Heart right ventricle (tissue), 16 donors: ENCODE measurements at places on chromosomes 5 and 9.

- no peak for DNase-seq
Observed at GRCh38 chr9:37938121-37938891, 34.4 kb upstream of the SLC25A51 start.

DNA sequence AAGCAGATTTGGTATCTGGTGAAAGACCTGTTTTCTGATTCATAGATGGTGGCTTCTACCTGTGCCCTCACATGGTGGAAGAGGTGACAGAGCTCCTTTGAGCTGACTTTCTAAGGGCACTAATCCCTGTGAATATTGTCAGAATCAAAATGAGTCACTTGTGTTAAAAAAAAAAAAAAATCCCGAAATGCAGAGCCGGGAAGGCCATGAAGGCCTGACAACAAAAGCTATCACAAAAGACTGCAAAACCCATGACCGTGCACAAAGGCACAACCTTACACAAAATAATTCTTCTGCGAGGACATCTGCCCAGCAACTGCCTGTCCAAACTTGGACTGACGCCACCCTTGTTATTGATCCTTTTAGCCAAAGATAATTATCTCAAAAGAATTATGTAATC lies 19.6 kb upstream of the UBTD2 start:
- DNase-seq, result no peak

- no peak for DNase-seq
Observed at GRCh38 chr5:65073250-65073661, 304.5 kb downstream of the CWC27 start.

DNA sequence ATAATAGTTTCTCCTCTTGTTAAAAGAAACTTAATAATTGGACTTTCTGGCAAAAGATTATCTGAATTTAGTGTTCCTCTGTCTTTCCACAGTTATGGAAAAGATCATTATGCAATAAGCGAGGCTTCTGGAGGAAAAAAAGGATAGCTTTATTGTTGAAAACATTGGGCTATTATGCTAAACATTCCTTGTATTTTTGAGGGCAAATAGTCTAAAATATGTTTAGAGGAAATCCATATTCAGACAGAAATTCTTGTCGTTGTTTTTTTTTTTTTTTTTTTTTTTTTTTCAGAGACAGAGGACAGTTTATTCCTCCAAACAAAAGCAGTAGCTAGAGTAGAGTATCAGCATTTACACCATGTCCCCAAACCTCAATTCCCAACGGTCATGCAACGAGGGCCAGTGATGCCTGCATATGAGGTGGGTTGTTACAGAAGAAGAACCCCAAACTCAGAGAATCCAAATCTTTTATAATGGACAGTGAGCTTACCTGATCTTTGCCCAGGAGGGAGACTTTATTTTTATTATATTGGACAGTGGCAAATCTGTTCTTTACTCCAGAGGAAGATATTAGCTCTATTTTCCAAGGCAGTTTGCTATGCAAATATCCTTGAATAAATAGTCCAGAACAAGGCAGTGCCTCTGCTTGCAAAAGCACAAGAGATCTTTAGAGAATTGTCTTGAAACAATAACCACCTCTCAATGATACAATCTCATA lies 48.4 kb upstream of the CDK5RAP2 start:
- DNase-seq, result no peak

GRCh38 chr5:169512385-169512784 lies 71.2 kb upstream of the SPDL1 start:
- no peak for DNase-seq

DNA sequence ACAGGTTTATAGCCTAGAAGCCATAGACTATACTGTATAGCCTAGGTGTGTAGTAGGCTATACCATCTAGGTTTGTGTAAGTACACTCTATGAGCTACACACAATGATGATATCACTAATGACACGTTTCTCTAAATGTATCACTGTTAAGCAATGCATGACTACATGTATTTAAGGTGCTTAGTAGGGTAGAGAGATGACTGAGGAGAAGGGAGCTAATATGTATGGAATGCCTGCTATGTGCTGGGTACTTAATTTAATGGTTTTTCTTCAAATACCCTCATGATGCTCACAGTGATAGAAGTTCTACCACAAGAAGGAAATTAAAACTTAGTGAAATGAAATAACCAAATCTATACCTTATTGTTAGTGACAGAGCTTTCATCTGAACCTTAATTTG lies 1785.5 kb downstream of the EFNA5 start:
- no peak for DNase-seq

DNA sequence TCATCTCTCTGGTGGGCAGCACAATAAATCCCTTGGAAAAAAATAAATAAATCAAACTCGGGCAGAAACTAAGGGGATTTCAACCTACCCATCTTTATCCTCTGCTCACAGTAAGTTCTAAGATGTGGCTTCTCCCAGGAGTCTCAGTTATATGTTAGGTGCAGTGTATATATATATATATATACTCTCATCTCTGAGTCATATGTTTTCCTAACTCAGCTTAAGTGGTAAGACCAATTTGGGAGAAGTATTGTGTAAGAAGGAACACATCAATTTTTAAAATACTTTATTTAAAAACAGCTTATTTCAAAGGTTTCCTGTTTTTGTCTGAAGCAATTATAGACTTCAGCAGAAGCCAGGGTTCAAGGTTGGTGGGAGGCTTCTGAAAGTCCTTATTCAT lies 20.3 kb upstream of the OSMR start:
- no peak for DNase-seq

- DNase-seq, result no peak
Observed at GRCh38 chr5:158303883-158304282, 444.9 kb upstream of the CLINT1 start.

DNA sequence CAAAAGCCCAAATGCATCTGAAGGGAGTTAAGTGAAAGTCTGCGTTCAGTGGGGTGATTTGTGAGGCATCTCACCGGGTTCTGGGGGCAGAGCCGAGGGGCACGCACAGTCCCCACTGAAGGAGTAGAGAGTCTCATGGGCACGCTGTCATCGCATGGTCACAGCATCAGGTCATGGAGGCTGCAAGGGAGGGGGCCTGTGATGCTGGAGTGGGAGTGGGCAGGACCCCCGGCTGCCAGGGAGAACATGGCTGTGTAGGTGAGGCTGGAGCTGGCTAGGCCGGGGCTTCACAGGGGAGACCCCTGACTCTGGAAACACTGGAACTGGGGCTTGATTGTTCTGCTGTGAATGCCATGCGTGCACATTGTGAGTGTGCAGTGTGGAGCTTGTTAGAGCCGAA lies 360.5 kb downstream of the IRX2 start:
- no peak for DNase-seq

DNA sequence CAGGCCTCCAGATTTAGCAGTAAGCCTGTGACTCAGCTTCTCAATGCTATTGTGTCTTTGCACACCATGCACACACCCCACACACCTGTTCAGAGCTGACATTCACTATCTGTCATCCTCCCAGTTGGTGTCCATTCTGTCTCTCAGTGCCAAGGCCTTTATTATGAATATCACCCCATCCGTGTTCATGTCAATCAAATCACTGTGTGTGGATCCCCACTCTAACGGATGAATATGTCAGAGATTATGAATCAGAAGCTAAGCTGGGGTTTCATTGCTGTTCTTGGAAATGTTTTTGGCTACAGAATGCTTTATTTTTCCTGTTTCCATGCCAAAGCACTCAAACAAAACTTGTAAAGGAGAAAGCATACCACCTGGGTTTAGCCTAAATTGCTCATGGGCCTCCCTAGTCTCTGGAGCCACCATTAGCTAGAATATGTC lies 9.4 kb upstream of the MAMDC2 start:
- DNase-seq, result no peak
